NCI-H1694 (cell line): ENCODE measurements at places on chromosomes 4 and X.
A peak's percentile ranks its signal among the peaks of the same experiment; 100 is the strongest.

DNA sequence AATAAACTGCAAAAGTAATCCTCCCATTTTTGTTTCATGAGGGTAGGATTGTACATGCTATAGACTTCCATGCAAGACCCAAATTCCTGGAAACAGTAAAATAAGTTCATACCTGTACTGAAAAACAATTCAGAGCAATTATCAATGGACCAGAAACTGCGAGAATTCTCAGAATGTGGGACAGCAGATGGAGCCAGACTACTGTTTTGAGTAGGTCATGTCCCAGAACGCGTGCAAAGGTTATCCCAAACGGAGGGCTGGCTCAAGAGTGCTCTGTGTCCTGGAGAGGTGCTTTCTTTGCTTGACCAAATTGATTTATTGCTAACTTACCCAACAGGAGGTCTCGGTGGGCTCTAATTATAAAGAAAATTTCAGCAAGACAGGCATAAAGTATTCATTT, 1.7 kb upstream of the MAGEH1 start:
- DNase-seq, result no peak

- DNase-seq, result no peak
These were observed 219.6 kb upstream of the ANXA3 start for GRCh38 chr4:78331965-78332364.

GRCh38 chr4:37836838-37837440, 10.5 kb downstream of the PGM2 start:
- DNase-seq, result no peak

- DNase-seq, result peak; percentile 45
These were observed 2.1 kb upstream of the APBB2 start for GRCh38 chr4:41216294-41217019.

DNA sequence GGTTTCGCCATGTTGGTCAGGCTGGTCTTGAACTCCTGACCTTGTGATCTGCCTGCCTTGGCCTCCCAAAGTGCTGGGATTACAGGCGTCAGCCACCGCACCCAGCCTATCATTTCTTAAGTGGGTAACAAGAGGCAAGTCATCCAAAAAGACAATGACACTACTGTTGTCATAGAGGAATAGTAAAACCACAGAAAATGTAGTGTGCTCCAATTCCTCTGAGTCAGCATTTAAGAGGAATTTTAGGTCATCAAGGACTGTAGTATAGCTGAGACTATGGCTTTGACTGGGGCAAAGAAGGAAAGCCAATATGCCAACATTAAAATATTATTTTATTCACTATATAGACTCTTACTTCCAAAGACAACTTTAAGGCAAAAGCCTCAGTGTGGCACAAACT, 48.4 kb downstream of the ATP8A1 start:
- no peak for DNase-seq

DNA sequence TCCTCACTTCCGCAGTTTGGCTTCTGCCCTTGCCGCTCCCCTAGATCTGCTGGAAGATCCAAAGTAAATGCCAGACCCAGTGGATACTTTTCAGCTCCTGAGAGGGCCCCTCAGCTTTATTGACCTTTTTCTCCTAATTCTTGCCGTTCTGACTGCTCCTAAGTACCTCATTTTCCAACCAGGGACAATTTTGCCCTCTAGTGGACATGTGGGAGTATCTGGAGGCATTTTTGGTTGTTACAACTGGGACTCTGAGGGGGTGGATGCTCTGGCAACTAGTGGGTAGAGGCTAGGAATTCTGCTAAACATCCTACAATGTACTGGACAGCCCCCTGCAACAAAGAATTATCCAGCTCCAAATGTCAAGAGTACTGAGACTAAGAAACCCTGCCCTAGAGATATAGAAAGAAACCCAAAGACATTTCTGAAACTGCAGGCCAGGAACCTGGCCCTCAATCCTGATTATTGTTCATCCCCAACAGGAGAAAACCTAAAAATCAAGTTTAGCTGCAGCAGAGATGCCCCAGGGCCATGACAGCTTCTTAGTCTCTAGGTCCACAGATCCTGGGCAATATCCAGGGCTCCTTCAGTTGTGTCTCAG, 3.4 kb downstream of the TEX13B start:
- DNase-seq, result peak; percentile 13

- no peak for DNase-seq
These were observed 590.3 kb downstream of the PACRGL start for GRCh38 chr4:21290562-21290961.

DNA sequence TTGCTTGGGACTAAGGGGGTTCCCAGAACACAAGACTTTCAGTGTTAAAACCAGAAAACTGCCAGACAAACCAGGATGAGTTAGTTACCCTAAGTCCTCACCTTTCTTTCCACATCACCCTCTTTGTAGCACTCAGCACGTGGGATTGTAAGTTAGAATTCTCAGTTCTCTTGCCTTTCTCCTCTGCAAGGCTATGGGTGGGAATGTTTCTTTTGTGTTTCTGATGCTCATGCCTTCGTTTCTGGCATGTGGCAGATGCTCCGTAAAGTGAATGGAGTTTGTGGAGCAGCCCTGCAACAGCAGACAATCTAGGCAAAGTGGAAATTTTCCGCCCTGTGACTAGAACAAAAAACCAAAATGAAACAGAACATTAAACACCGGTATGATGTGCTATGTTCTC, 64.7 kb upstream of the SPP1 start:
- DNase-seq, result no peak

DNA sequence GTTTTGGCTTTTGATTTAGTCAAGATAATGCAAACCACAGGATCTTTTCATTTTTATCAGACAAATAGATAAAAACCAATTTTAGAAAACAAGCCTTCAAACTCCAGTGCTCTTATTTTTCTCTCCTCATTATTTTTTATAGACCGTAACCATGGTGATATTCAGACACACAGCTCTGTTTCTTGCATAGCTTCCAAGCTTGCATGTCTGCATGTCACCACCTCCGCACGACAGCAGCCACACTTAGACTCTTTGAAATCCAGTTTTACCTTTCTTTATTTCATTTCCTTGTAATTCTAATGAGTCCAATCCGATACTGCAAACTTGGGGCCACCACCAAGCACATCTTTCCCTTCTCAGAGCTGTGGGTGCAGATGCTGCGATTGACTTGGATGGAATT, 94.3 kb upstream of the GPM6A start:
- DNase-seq, result no peak

DNA sequence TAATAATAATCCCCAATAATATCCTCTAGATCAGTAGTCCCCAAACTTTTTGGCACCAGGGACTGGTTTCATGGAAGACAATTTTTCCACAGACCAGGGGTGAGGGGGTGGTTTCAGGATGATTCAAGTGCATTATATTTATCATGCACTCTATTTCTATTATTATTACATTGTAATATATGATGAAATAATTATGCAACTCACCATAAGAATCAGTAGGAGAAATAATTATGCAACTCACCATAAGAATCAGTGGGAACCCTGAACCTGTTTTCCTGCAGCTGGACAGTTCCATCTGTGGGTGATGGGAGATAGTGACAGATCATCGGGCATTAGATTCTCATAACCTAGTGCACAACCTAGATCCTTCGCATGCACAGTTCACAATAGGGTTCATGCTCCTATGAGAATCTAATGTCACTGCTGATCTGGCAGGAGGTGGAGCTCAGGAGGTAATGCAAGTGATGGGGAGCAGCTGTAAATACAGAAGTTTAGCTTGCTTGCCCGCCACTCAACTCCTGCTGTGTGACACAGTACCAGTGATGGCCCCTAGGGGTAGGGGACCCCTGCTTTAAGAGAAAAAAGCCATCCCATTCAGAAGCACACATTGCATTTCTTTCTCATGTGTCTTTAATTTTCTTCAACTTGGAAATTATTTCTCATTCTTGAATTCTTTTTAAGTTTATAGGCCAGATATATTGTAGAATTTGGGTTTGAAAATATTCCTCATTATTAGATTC, 16.0 kb upstream of the SH3RF1 start:
- no peak for DNase-seq

GRCh38 chr4:117327491-117327890, 242.1 kb upstream of the TRAM1L1 start:
- no peak for DNase-seq

DNA sequence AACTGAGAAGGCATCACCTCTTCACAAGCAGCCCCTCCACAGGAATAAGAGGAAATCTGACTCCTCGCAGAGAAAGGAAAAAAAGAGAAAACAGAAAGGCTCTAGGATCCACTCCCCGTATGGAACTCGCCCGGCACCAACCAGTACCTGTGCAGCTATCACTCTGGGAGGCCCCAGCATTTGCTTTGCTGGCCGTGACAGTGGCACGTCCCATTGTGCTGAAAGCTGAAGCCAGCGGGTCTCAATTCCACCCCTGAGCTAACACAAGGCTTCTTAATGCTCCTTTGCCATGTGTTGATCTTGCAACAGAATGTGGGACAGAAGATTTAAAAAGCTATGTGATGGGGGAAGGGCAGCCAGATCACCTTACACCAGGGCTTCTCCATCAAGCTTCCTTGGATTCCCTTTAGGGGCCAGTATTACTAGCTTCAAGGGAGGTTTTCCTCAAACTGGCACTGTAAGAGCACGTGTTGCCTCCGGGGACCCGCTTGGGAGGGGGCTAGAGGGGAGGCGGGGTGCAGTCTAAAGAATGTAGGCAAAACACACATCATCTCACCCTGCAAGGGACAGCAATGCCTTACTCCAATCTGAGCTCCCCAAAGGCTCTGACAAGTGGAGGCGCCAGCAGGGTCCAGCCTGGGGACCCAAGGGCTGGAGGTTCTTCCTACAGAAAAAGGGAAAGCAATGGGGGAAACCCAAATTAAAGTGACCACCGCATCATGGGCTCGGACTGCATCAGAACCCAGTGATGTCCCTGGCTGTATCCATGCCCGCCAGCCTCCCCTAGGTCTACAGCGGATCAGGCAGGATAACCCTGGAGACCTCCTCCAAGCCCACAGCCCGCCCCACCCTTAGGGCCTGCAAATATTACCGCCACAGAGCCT, 1.2 kb downstream of the USP46 start:
- DNase-seq, result no peak

DNA sequence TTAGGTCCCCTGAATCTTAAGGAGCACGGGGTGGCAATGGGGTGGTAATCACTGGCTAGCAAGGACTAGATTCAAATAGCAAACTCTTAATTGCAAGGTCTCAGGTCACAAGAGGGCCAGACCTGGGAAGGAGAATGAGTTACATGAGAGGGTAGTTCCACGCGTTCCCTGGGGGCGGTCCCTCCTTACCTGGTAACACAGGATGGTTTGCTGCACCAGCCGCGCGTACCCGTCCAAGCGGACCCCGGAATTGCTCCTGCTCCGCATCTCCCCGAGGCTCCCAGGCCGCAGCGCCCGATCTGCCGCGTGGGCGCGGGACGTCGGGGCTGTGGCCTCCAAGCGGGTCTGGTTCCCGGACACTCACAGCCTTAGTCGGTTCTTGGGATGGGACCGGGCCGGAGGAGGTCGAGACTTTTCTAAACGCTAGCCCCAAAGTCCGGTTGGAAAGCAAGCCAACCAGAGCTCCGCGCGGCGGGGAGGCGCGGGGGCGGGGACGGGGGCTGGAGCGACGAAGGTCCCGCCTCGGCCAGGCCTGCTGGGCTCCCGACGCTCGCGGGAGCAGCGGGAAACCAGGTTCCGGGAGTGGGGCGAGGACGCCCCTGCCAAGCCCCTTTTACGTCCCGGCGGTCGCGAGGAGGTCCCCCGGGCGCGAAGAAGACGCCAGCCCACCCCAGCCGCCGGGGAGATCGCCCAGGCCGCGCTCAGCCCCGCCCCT, at the start of gene PHKA2:
Gene PHKA2 (minus strand): TSS at position 449 of the 715 bp plus-strand sequence. CDS start 182 bp downstream, at position 267.
- DNase-seq, result no peak

GRCh38 chr4:86641516-86642090, 47.5 kb downstream of the PTPN13 start:
- no peak for DNase-seq

GRCh38 chr4:147704846-147705245, 20.9 kb upstream of the PRMT9 start:
- no peak for DNase-seq

DNA sequence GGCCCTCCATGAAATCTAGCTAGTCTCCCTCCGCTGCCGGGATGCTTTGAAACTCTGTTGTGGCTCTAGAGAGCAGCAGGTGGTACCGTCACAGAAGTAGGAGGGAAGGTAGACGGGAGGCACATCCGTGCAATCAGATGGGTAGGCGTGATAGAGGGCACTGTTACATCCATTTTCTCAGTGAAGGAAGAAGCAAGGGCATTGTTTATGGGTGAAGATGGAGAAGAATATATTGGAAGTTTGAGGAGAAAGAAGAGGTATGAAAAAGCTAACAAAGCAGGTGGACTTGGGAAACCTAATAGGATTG, 1.3 kb downstream of the ANAPC4 start:
- DNase-seq, result no peak

- peak; percentile 80 for DNase-seq
These were observed 74.7 kb downstream of the PAQR3 start for GRCh38 chr4:78864405-78865024.

DNA sequence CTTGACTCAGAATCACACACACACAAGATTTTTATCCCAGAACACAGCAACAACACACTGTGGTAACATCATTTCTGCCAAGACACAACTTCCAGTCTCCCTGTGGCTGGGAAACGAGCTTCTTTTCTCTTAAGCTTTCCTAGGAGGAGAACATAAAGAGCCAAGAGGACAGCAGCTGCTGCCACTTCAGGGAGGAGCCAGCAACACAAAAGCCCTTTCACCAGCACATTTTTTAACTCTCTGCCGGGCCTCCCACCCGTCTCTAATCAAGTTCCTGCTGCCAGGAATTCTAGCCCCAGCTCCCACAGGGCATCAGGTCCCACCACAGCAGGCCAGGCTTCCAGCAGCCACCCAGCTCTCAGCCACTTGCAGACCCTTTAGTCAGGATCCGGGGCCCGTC, 22.4 kb downstream of the FAT1 start:
- no peak for DNase-seq

DNA sequence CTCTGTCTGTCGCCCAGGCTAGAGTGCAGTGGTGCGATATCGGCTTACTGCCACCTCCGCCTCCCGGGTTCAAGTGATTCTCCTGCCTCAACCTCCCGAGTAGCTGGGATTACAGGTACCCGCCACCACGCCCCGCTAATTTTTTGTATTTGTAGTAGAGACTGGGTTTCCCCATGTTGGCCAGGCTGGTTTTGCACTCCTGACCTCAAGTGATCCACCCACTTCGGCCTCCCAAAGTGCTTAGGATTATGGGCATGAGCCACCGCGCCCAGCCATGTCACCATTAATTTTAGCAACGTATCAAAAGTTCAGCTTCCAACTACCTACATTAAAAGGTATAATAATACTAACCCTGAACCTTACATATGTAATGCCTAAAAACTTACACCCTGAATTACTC, 940 bp upstream of the UTP3 start:
- no peak for DNase-seq

DNA sequence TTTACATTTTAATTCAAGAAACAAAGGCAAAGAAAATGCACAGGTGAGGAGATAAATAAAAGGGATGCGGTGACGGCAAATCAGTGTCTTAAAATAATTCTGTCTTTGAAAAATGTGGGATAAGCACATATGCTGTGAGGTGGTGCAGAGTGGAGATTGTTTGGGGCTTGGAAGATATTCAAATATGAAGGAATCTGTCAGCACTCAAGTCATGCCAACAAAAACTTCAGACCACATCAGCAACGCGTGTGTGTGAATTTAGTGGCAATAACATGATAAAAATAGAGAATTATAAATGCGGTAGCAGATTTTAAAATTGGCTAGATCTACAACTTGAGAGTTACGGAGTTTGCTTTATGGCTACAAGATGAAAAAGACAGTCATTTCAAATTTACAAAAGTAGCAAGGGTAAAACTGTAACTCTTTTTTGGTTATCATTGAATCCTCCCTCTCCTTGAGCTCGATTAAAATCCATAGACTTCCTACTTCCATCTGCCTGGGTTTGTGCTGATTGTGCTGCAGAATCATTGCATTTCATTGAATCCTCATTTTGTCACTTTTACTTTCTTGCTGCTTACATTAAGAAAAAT, 71.5 kb upstream of the VCX2 start:
- no peak for DNase-seq
